ENCODE measurements at places on chromosomes 5 and 9.

DNA sequence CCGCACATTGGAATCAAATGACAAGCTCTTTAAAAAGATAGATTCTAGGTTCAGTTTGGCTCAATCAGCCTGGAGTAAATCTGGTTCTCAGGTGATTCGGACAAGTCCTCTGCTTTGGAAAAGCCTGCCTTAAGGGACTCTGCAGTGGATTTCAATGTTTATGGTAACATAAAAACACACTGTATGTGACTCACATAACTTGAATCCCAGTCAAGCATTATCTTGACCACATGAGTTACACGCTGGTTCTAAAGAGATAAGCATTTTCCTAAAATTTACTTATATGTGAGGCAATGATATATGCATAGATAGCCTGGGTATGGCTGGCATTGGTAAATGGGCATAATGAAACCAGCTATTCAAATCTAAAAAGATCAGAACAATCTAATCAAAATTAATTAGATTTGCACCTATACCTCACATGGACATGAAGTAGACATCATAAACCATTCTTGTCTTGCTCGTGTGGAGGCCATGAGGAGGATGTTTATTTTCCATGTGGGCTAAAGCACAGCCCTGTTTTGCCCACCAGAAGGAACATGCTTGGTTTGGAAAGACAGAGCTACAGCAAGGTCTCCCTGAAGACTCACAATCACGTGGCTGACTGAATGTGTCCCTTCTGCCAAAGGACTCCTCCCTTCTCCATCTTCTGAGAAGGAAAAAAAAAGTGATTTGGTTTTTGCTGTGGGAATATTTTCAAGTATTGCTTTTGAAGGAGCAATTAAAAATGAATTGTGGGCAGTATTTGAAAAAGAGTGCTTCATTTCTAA is 351.7 kb downstream of the DIRAS2 start:
- DNase-seq = no peak

GRCh38 chr5:97838214-97838613 is 655.2 kb upstream of the RIOK2 start:
- DNase-seq = no peak

DNA sequence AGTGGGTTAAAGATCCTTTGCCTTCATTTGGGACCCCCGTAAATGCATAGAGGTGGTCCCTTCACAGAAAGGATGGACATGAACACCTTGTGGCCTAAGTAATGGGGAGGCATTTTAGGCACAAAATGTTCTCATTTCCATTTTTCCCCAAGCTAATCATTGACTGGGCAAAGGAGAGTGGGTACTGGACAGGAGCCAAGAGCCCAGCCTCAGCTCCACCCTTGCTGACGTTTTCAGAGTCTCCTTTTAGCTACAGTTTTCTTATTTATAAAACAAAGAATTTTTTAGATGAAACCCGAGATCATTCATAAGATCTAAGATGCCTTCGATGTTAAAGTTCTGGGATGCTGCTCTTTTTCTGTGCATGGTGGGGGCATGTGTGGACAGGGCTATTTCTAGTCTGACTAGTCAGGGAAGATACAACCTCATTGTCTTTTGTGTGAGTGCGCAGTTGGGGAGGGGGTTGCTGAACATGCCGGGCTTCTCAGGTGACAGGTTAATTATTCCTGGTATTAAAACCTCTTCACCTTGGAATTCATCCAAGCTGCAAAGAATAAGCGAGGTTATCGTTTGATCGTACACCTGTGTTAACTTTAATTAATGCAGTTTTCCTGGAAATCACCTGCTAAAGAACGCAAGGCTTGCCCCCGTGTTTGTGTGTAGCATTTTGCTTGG is 48.4 kb downstream of the ADAMTS16 start:
- DNase-seq = no peak

DNA sequence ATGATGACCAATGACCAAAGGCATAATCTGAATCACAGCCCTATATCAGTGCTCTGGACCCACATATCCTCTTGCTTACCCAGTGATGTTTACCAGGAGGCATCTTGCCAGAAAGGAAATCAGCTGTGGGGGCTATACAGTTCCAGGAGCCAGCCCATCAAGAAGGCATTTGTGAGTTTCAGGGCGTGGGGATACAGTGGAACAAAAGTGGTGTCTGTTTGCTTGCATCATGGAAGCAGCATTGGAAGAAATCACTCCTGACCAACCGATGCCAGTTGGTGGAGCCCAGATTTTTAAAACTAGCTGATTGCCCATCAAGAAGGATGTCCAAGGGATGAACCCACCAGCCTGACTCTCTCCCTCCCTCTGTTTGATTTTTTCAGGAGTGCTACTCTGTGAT is 106.5 kb upstream of the EGFLAM start:
- no peak for DNase-seq

DNA sequence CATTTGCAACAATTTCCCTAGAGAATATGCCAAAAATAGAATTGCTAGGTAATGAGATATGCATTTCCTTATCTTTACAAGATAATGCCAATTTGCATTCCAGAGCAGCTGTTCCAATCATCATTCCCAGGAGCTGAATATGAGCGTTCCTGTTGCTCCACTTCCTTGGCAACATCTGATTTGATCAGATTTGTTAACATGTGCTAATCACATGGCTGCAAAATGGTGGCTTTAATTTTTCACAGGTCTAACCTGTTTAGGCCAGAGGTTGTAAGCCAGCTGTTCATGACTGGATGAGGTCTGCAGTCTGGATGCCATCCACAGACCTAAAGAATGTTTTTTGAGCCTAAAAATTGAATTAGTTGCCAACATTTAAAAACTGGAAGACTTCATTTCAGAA is 220.7 kb upstream of the IL12B start:
- no peak for DNase-seq

DNA sequence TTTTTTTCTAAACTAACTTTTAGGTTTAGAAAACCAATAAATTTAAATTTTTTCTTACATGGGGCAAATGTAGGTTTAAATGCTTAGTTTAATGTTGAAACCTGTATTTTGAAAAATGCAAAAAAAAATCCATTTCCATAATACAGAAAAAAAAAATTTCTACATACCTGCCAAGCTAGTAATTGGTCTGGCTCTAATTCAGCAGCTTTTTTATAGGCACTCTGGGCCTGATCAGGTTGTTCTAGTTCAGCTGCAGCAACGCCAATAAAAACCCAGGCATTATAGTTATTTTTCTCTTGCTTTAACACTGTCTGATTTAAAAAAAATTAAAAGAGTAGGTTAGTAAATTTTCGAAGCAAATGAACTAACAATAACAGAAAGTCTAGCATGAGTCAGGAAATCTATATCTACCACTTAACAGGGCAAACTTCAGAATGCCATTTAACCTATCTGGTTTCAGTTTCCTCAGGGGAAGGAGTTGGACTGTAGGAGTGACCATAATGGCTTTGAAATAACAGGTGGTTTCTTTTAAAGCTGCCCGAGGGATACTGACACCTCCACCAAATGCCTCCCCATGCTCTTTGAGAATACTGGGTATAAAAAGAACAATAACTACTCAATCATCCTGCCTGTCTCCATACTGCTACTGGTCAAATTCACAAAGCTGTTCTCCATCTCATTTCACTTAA is 11.6 kb downstream of the SKIC3 start:
- DNase-seq = no peak

- DNase-seq = no peak
Observed at GRCh38 chr9:134263596-134263995, 62.7 kb upstream of the RXRA start.

DNA sequence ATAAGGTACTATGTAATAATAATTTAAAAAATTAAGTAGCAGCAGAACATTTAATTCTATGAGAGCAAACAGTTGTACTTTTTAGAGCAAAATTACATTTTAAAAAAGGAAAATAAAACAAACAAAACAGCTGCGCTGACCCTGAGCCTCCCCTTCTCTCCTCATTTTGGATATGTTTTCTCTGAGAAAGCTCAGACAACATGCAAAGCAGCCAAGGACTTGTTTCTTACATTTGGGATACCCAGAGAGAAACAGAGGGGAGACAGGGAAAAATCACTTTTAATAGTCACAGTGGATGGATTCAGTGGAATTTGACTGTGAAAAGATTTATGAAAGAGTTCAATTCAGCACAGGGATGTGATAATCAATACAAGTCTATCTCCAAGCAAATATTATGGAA is 299.2 kb downstream of the EBF1 start:
- no peak for DNase-seq

GRCh38 chr5:989961-990530 is 18.6 kb upstream of the NKD2 start:
- no peak for DNase-seq

DNA sequence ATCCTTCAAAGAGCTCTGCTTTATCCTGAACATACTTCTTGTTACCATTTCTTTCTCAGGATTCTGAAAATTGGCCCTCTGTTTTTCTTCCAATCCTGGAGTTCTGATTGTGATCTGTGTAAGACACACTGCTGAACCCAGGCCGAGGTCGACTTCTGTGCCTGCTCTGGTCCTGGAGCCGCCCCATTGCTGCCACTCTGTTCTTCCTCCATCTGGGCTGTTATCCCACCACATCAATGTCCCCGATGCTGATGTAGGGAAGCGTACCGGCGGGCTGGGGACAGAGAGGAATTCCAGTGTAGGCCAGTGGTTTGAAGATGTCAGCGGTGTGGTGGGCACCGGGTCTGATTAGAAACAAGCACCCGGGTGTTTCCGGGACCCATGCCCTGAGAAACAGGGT is 102.5 kb downstream of the LIFR start:
- DNase-seq = no peak

DNA sequence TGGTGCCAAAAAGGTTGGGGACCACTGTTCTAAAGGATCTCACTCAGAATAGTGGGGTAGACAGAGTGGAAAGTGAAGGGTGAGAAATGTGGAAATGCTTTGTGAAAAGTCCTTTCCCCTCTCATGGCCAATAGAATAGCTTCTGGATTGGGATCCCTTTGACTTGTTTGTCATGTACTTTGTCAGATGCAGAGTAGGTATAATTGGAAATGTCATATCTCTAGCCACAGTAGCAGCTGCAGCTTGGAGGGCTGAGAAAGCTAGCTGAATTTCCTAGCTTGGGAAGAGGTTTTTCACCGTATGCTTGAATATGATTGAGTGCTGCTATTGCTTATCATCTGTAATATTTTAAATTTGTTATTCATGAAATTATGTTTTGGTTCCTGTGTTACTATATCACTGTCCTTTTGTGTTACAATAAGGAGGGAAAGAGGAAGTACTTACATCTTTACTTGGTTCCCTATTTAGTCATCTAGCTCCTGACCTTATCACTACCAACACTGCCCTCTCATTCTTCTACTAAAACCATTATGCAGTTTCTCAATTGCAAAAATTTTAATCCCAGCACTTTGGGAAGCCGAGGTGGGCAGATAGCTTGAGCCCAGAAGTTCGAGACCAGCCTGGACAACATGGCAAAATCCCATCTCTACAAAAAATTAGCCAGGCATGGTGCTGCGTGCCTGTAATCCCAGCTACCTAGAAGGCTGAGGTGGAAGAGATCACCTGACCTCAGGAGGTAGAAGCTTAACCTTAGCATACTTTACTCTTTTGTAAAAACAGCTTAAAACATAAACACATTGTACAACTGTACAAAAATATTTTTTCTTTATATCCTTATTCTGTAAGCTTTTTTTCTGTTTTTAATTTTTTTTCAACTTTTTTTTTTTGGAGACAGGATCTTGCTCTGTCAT is 12.4 kb downstream of the SLC30A5 start:
- no peak for DNase-seq

Measured in activated naive CD4-positive, alpha-beta T cell (primary cell).